ENCODE measurements at places on chromosomes 2 and 18.

- DNase-seq: no peak
Measured at GRCh38 chr2:98341241-98341640, 5.0 kb upstream of the CNGA3 start.

DNA sequence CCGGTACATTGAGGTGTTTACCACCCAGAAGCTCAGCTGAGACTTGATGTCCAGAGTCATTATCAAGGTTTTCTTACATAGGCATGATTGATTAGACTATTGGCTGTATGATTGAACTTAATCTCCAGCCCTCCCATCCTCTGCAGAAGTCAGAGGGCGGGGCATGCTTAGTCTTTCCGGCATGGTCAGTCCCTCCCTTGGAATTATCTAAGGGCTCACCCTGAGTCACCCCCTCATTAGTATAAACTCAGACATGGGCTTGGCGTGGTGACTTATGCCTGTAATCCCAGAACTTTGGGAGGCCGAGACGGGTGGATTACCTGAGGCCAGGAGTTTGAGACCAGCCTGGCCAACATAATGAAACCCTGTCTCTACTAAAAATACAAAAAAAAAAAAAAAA, 243.9 kb downstream of the VAPA start:
- no peak for DNase-seq

GRCh38 chr2:161436411-161436810, 20.3 kb downstream of the TBR1 start:
- no peak for DNase-seq

- DNase-seq: no peak
Measured at GRCh38 chr2:187390891-187391290, 57.2 kb downstream of the CALCRL start.

DNA sequence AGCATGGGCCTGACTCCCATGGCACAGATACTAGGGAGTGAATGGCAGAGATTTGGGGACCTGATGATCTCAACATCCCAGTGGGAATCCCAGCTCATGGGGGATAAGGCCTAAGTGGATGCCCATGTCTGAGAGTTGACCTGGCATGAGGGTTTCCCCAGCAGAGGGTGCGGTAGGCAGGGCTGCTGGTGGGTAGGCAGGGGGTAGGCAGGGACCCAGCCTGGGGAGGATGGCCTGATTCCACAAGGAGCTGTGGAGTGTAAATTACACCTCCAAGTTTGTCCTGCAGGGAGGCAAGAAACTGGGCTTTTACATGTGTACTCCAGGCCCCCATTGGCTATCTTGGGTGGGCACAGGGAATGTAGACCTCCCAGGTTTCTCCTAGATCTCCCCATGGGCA, 46.9 kb downstream of the INPP5D start:
- DNase-seq: peak; percentile 45

DNA sequence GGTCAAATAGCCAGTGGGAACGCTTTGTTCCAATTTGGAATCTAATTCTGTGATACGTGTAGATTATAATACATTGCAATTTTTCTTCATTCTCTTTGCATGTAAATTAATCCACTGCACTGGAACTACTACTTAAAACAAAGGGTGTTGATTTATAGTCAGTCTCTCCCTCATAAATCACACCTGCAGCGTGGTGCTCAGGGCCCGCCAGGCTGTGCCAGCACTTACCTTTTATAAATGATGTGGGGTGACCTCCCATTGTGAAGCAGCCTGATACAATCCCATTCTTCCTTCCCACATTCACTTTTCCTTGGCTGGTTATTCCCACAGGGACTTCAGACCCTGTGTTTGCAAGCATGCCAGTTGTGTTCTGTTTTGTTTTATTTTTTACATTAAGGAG, 302.3 kb upstream of the ID2 start:
- no peak for DNase-seq

GRCh38 chr2:48530033-48530811, at the start of gene STON1:
Gene STON1, plus strand, starts transcription at chr2:48530154. Its CDS starts 50,480 bp downstream, at chr2:48580634.
- peak; percentile 70 for DNase-seq

DNA sequence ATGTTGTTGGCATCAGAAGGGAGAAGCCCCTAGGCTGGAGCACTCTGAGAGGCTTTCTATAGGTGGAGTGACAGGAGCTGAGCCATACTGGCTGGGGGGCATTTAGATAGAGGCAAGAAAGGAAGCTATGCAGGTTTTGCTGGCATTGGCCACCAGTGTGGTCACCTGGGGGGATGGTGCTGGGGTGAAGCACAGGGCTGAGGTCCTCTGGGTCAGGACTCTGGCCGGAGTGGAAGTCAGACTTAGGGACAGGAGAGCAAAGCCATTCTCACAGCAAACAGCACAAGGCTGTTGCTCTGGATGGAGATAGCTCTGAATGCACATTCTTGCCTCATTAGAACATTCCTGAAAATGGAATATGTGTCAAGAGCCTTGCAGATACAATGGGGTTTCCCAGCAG, 47.4 kb downstream of the NTSR2 start:
- DNase-seq: no peak

GRCh38 chr18:34330308-34330707, 105.6 kb upstream of the NOL4 start:
- no peak for DNase-seq

- peak; percentile 47 for DNase-seq
Measured at GRCh38 chr2:102436323-102436722, 13.4 kb downstream of the IL18RAP start.

GRCh38 chr18:46072376-46072867, 362 bp upstream of the PSTPIP2 start:
- DNase-seq: no peak

GRCh38 chr2:88077080-88077479, 9.5 kb downstream of the SMYD1 start:
- no peak for DNase-seq

- DNase-seq: no peak
Measured at GRCh38 chr2:175726223-175726622, 275.8 kb downstream of the LNPK start.

- DNase-seq: no peak
Measured at GRCh38 chr2:88626171-88627054, 851 bp downstream of the EIF2AK3 start.

DNA sequence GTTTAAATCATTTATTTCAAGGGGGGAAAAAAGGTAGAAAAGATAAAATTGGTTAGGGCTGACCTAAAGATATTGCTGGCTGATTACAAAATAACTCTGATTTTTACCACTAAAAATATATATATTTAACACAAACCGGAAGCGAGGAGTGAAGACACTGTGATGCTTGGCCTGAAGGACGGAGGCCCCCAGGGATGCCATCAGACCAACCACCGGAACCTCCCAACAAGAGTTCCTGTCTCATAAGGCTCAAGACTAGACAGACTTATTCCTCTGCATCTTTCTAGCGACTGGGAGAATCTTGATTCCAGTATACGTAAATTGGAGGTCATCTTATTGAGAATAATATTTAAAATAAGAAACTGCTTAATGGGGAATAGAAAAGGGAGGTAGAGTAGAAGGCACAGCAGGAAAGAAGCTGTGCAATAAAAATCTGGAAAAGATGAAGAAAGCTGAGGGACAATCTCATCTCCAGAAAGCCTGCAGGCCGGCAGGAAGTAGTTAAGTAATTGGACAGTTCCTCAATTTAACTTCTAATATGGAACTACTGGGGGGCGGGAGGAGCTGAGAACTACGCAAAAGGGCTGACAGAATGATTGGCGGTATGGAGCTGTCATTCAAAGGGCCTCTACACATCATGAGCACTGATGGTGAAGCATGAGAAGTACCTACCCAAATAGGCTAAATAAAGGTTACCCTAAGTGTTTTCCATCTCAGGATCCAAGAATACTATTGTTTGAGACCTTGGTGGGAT, 91.1 kb downstream of the DTNB start:
- DNase-seq: no peak

DNA sequence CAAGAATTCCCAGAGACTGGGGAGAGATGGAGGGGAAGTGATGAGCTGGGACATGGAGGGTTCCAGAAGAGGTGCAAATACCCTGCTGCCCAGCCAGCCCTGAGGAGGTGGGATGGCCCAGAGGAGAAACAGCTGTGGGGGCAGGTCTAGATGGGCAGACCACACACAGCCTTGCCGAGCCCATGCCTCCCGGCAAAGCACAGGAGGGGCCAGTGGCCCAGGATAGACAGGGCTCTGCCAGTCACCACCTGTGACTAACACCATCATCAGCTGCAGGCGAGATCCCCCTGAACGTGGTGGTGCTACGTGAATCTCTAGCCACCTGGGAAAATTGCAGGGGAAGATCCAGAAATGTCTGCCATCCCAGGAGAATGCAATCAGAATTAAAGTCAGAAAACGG, 39.4 kb downstream of the SCTR start:
- DNase-seq: no peak

DNA sequence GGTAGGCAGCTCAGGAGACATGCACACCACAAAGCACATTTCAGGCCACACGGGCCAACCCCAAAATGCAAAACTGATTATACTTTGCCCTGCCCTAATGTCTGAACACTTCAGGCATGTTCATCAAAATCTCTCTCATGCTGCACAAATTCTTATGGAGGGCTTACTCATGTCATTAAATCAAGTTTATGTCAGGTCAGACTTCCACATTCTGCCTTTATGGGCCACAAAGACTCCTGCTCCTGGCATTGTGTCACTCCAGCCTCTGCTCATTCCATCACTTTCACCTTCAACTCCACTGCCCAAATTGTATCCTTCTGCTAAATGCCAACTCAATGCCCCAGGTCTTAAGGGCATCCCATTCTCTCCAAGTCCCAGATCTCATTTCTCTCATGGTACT, 9.2 kb downstream of the UXS1 start:
- DNase-seq: no peak

DNA sequence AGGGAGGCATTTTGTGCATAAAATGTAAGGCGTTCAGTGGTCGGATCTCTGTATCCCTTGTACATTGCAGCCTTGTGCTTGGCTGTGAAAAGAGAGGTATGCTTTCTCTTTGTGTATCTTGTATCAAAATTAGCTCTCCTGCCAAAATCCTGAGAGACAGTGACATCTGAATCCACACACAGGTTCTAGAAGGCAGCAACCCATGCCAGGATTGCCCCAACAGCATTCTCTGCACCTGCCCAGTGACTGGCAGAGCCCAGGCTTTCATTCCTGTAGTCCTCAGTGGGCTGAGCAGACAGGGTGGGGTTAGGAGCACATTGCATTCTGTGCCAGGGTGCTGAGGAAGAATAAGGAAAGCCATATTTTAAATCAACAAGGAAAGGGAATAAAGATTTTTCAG, 740.3 kb upstream of the RAB6C start:
- DNase-seq: no peak

Data from aorta (tissue), 5 donors.